Effector memory CD4-positive, alpha-beta T cell (primary cell): ENCODE measurements at places on chromosomes 2 and 18.

DNA sequence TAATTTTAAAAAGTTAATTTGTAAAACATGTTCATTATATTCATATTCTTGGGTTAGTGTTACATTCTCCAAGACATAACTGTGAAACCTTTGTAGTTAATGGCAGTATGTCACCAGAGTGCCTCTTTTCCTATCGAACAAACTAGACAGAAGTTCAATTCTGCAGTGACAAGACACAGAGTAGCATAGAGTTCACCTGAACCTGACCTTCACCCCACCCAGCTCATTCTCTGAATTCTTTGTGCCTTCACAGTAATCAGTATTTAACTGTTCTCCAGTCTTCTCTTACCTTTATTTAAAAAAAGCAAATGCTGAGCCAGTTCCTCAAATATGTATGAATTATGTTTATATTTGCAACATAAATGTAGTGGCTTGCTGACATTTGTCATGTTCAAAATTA, 52.9 kb upstream of the CHMP1B start:
- no peak for DNase-seq

DNA sequence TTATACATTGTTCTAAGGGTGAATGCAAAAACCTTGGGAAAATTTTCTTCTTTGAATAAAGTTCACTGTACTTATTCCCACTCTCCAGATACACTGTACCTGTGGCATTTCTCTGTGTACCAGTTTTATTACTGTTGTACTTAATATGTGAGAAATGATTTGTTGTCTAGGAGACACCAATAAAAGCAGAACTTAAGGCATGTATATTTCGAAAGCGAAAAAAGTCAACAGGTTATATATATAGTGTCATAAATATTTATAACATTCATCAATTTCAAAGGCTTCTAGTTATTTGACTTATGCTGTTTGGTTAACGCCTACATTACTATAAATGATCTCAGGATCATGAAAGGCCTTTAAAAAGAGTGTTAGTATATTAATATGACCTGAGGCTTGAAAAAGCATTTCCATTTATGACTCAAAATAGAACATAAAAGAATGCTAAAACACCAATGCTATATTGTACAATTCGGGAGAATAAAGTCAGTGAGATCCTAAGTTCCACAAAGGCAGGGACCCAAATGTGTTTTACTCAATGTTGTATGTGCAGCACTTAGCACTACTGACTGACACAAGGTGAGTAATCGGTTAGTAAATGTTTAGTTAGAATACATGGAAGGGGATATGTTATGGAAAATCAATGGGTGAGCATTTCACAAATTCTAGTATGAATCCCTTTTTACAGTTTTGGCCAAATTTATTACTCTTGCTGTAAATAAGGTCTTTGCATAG, 32.2 kb upstream of the HNRNPA3 start:
- DNase-seq: no peak

GRCh38 chr18:73352546-73352945, 484.8 kb upstream of the NETO1 start:
- no peak for DNase-seq

DNA sequence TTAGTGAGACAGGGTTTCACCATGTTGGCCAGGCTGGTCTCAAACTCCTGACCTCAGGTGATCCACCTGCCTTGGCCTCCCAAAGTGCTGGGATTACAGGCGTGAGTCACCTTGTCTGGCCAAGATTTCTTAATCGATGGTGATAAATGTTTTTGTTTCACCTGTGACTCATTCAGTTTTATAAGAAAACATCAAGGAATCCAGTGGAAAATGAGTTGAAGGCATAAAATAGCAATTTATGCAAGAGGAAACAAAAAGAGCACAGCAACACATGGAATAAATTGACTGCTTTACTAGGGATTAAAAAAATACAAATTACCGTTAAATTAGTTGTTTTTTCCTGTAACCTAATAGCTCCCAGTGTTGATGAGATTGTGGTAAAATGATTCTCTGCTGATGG, 80.2 kb downstream of the CDK15 start:
- no peak for DNase-seq

DNA sequence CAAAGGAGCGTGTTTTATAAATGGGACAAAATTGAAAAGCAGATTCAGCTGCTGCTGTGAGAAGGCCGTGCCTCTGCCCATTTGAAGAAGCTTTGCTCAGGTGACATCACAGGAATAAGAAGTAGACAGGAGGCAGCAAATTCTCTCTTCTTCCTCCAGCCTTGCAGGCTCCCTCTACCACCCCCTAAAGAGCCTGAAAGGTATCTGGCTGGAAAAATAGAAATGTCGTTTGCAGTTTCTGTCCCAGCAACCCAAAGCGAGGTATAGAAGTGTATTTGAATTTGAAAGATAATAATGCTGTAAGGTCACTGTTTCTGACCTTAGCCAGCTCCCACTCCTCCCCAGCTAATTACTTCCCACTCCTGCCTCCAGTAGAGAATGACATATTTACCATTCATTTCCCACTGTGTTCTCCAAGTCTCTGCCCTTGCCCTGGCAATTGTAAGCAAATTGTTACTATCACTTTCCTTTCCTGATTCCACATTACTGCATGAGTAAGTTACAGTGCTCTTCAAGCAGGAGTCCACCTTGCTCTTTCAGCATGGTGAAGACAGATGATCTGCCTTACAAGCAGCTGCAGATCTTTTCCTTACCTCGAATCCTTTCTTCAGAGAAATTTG, 56.8 kb upstream of the RASGRP3 start:
- no peak for DNase-seq

DNA sequence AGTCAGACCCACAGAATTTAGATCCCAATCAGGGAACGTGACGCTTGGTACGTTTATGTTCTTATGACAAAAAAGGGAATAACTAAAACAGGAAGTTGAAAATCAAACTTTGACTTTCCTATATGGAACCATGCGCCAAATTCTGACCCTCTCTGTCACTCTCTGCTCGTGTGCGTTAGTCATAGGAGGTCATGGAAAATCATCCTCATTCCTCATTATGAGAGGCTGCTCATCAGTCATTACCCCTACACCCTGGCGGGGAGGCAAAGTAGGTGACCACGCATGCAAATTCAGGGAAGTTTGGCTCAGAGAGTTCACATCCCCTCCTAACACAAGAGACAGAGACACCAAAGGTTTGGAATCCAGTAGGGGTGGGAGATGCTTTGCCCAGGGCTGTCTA, 15.5 kb downstream of the IL1F10 start:
- no peak for DNase-seq

GRCh38 chr2:604854-605524, 72.2 kb downstream of the TMEM18 start:
- no peak for DNase-seq

- no peak for DNase-seq
These were observed 578.6 kb upstream of the RAB6C start for GRCh38 chr2:129400826-129401225.

- no peak for DNase-seq
These were observed 24.3 kb upstream of the PSME4 start for GRCh38 chr2:53994818-53995808.

GRCh38 chr2:63124218-63124617, 73.6 kb downstream of the OTX1 start:
- DNase-seq: no peak

DNA sequence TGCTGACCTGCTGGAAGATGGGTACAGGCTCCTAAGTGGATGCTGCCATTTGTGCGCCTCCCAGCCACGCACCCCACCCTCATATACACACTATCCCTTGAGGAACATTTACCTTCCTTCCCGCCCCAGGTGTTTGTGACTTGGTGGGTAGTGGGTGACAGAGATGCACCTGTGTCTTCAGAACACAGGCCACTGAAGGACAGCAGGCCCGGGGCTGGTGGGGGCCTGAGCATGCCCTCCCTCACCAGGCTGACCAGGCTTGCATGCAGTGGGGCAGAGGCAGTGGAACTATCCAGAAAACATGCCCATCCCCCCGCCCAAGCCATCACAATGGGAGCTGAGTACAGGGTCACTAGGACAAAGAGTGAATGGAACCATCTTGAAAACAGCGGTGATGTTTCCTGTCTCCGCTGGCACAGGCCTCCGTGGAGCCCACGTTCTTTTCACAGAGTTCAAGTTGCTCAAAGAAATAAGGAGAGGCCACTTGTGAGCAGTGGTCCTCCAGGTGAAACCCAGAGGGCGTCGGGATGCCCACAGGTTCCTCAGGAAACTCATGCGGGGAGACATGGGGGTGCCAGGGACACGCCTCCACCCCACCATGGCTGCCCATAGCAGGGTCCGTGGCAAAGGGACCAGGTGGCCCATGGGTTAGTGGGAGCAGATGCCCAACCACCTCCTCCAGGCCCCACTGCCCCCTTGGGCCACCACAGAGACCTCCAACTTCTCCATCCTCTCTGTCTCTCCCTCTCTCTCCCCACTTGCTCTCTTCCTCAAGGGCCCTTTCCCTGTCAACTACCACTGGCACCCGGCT, 90.9 kb downstream of the MALT1 start:
- no peak for DNase-seq

- DNase-seq: no peak
These were observed 123.6 kb downstream of the PLB1 start for GRCh38 chr2:28619213-28620196.

- no peak for DNase-seq
These were observed 1072.4 kb upstream of the ZEB2 start for GRCh38 chr2:145592361-145592760.

- DNase-seq: no peak
These were observed 221.0 kb downstream of the MTX2 start for GRCh38 chr2:176490061-176490861.

DNA sequence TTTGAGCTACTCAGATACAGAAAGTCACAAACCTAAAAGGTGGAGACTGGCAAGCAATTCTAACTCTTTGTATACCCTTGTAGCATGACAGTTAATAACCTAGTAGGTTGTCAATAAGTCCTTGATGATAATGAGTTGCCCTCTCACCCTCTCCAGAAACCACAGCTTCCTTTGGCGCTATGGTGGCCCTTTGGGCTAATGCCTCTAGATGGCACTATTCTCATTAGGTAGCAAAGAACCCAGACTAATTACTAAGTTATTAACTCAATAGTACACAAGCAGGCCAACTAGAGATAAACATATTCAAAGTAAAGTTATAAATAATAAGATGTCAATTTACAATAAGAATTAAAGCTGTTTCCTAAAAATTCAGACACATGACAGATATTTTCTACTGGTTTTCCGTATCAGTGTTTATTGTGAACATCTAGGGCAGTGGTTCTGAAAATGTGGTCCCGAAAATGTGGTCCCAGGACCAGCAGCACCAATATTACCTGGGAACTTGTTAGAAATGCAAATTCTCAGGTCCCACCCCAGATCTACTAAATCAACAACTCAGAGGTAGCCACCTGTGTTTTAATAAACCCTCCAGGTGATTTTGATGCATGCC, 41.1 kb downstream of the LDAH start:
- no peak for DNase-seq

- DNase-seq: no peak
These were observed 11.8 kb downstream of the TPGS2 start for GRCh38 chr18:36817039-36817438.
